Frontal cortex (tissue), 4 donors: ENCODE measurements at places on chromosomes 7 and 10.

DNA sequence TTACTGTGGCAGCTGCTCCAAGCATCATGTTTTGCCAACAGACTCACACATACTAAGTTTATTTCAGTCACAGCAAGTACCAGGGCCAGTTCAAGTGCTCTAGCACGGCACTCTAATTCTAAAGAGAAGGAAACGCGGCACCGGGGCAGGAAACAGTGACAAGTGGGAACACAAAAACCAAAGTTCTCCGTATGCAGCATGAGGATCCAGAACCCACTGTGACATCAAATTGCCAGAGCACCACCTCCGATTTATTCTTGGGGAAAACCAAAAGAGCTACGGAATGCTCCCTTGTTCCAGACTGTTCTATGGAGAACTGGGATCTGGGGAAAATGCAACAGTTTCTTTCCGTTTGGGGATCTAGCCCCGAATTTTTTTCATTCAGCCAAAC, 448 bp upstream of the PTER start:
- DNase-seq, result no peak

- no peak for DNase-seq
Observed at GRCh38 chr10:133162910-133163856, 3.2 kb downstream of the KNDC1 start.

GRCh38 chr10:15672469-15672868, 47.3 kb downstream of the ITGA8 start:
- no peak for DNase-seq

DNA sequence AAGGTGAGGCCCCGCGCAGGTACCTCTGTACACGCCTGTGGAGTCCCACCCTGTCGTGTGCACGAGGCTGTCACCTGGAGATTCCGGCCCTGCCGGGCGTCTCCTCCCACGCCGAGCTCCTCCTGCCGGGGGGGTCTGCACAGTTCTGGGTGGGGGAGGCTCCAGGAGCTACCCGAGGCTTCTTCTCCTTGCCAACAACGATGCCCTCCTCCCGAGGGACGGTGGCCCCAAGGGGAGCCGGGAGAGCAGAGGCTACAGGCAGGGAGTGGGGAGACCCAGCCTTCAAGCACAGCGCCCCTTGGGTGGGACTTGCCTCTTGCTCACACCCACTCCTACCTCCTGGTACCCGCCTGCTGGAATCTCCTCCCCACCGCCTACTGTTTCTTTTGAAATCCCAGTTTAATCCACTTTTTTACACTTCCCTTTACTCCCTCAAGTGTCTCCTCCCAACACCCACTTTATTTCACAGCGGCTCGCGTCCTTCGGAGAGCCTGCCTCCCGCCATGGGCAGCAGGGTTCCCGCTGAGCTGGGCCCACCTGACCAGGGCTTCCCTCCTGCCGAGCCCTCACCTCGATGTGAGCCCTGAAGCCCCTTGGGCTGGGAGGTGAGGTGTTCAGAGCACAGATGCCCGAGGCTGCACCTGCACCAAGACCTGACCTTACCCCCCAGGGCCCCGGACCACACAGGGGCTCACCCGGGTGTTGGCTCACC, 338.1 kb downstream of the DNAJB6 start:
- DNase-seq, result no peak

- no peak for DNase-seq
Observed at GRCh38 chr10:119025336-119025735, 4.2 kb upstream of the NANOS1 start.
